ENCODE measurements at places on chromosomes 7 and 10. TPM values are rescaled to one million over a fixed set of nuclear protein-coding genes. Genes with fewer than 3 reads are reported as not detected.

DNA sequence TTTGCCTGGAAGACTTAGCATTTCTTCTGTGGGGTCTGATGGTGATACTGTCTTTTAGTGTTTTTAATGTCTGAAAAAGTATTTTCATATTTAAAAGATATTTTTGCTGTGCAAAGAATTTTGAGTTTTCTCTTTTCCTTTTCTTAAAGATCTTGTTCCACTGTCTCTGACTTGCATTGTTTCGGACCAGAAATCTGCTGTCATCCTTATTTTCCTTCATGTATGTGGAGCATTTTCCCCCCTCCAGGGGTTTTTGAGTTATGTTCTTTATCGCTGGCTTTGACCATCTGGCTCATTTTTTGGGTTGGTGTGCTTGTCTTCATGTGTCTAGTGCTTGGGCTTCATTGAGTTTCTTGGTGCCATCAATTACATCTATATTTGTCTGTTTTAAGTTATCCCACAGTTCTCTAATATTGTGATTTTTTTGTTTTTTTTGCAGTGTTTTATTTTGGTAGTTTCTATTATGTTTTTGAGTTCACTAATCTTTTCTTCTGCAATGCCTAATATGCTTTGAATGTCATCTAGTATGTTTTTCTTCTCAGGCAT lies 119.9 kb downstream of the MGMT start:
- H3K4me1 ChIP-seq: no peaks in the 10 kb centered on the region
- H3K36me3 ChIP-seq: no peaks in the 10 kb centered on the region
- no peak overlapping the region for H3K4me3 ChIP-seq
- DNase-seq: no peak

GRCh38 chr10:11145495-11145855 lies 127.8 kb downstream of the CELF2 start:
- H3K4me1 ChIP-seq: peaks cover 8% of the 10 kb centered on the region
- H3K36me3 ChIP-seq: no peaks in the 10 kb centered on the region

GSAP gene
- total RNA-seq: 14.6 TPM

CALHM1 gene
- total RNA-seq: 0.50 TPM

DNA sequence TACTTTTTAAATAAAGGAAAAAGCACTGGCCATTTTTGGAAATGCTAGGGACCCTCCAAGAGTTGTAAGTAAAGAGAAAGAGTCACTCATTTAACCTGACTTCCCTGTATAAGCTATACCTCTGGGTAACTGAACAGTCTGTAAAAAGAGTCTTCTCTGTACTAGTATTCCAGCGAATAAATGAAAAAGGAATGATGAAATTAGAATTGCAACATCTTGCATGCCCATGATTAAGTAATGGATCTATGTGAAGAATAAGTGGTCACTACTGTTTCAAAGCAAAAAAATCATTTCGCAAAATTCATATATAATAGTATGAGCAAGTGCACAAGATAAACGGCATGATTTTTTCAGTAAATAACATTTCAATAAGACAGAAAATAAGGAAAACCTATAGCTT lies 116.8 kb downstream of the ZFAND4 start:
- no peak for DNase-seq
- no peak overlapping the region for H3K27ac ChIP-seq
- H3K4me1 ChIP-seq: no peaks in the 10 kb centered on the region
- H3K4me3 ChIP-seq: no peak overlapping the region
